ENCODE measurements at places on chromosomes 4 and X.

- no peak for DNase-seq
Measured at GRCh38 chr4:35511851-35512250, 732.5 kb downstream of the ARAP2 start.

DNA sequence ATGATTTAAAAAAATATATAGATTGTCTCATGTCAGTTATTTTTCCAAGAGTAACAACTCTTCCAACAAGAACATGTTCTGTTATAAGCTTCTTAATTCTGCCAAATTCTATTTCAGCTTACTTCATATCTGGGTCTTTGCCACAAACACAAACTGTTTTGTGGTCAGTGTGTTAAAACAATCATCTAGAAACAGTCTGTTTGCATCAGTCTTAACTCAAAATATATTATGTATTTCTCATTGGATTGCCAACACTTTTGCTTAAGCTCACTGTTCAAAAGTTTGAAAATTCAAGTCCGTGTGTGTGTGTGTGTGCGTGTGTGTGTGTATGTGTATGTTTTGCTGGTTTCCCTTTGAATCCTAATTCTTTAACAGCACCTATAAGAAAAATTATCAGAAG is 752.3 kb upstream of the NDST4 start:
- DNase-seq, result no peak

GRCh38 chrX:14753441-14753840 is 119.4 kb downstream of the FANCB start:
- DNase-seq, result no peak

DNA sequence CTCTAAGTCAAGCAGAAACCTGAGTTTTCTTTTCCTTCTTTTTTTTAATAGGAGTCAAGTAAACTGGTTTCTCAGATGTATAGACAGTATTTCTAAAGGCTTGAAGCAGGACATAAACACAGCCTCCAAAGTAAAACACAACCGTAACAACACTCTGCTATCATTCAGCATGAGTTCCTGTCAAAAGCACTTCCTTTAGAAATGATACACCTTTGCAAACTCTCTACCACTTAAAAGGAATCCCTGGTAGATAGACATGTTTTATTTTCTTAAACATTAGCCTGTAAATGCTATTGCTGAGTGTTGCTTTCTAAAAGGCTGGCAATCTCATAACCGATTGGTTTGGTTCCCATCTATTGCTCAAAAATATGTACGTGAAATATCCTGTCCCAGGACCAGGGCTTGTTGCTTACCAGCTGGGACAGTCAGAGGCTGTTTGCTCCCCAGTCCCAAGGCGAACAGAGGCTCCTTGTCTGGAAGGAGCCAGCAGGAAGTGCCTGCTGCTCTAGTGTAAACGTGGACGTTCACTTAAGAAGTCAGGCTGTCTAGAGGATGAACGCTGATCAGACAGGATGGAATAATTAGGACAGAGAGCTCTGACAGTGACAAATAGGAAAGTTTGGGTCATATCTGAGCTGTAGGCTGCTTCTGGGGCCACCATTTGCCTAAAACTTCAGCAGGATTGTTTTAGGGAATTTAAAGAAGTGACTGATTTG is 173.9 kb upstream of the KLF3 start:
- DNase-seq, result no peak

GRCh38 chrX:44494357-44494756 is 48.3 kb downstream of the FUNDC1 start:
- no peak for DNase-seq

- no peak for DNase-seq
Measured at GRCh38 chr4:39637586-39638353, 895 bp downstream of the SMIM14 start.

DNA sequence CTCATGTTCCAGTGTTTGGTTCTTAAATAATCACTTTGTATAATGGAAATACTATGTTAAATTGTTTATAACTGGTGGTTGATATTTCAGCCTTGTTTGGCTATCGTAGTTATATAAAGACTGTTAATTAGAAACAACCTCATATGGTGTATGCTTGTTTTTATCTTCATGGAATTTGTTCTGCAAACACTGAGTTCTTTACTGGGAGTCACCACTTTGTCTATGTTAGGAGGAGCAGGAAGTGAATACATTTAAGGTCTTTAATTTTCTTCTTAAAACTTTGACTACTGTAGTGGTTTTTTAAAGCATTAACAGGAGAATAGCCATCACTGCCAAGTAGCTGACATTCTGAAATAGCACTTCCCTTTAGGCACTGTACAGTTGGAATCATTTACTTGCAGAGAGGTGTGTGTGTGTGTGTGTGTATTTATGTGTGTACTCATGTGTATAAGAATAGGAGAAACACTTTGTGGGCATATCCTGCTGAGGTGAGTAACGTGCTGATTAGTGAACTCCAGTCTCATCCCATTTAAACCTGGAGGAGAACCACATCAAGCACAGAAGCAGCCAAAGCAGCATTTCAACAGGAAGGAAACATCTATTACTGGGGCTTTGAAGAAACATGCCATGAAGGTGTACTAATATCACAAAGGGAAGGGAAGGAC is 37.8 kb downstream of the TET2 start:
- DNase-seq, result no peak

GRCh38 chr4:25089051-25089763 is 58.5 kb upstream of the LGI2 start:
- no peak for DNase-seq

DNA sequence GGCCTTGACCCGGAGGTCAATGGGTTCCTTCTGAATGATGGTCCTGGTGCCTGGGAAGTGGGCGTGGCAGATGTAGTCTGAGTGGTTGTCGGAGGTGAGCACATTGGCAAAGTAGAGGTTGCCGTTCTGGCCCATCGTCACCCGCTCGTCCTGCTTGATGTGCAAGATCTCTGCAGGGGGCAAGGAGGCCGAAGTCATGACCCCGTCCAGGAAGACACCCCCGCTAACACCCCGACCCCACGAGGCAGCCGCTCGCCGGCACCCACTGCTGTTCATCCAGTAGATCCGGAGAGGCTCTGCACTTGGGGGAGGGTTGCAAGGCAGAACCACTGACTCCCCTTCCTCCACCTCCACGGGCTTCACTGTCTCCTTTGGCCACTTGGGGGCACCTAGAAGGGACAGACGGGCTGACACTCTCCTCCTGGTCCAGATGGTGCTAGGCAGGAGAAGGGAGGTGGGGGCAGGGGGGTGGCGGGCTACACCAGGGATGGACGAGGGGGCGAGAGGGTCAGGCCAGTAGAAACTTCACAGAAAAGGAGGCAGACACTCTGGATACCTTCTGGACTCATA is 15.1 kb downstream of the L1CAM start:
- no peak for DNase-seq

- DNase-seq, result peak; percentile 80
Measured at GRCh38 chrX:49039598-49040375, 3.4 kb downstream of the TFE3 start.

DNA sequence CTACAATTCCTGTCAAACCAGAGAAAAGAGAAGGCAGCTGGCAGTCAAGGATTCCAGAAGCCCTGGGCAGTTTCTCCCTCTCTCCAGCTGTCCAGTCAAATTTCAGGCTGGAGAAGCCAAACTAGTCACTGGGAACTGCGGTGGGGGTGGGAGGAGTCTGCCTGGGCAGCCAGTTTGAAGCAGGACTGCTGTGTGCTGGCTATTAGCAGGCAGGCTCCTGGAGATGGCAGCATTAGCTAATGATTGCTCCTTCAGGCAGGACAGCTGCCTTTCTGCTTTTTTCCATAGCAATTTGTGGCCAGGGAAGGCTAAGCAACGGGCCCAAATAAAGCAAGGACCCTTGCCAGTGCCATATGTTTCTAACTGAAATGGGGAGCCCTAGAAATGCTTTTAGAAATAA is 44.7 kb upstream of the FGF13 start:
- DNase-seq, result no peak

DNA sequence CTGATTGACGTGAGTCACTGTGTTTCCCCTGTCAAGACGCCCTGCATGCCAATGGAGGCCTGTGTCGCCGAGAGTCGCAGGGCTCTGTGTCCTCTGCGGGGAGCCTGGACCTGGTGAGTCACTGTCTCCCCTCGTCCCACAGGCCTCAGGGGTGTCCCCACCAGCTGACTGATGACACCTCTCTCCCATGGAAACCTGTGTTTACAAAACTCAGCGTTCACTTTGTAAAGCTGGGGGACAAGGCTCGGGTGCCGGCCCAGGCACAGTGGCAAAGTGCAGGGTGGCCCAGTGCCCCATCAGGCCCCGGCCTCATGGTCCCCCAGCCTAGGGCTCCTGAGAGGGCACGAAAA is 21.2 kb upstream of the HGFAC start:
- no peak for DNase-seq

DNA sequence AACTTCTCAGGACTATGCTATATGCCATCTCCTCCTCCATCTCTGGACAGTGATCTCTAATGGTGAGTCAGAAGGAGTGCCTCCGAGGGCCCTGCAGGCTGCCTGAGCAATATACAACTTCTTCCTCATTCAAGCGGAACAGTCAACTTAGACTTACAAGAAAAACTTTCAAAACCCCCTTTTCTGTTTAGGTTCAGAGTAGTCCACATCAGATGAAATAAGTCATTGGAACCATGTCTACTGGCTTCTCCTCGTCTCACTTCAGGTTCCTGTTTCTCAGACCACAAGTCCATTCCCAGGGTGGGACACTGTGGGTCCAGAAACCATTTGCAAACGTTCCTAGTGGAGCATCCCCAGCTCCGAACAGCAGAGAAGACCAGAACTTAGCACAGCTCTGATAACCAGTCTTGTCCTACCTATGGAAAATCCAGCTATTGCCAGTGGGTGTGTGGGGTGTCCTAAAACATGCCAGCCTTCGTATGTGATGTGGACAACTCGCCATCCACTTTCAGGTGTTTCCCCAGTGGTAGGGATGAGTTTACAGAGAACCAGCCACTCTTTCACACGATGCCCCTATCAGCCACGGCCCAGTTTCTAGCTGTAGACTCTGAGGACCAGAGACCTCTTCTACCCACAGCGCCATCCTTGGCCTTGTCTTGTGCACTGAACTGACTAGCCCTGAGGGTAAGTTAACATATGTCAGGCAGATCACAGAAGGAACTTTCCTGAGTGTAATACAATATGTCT is 32.7 kb upstream of the NKRF start:
- no peak for DNase-seq

DNA sequence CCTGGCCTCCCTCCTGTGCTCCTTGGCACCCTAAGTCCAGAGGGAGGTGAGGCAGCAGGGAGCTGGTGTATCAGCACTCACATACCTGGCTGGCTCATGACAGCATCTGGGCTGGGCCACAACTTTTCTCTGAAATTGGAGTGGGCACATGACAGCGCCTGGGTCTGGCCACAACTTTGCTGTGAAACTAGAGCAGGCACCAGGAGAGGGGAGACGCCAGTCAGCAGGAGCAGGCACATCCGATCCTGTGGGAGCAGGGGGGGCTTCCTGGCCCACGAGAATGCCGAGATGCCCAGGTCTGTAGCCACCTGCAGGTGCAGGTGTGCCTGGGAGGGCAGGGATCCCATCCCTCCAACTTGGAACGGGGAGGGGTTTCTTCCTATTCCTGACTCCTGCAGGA is 69.7 kb upstream of the PPP3CA start:
- no peak for DNase-seq

GRCh38 chr4:25401066-25401465 is 24.0 kb downstream of the ANAPC4 start:
- no peak for DNase-seq

- no peak for DNase-seq
Measured at GRCh38 chr4:152398060-152398459, 137.8 kb downstream of the FBXW7 start.

- no peak for DNase-seq
Measured at GRCh38 chr4:119314356-119314755, 7.6 kb downstream of the FABP2 start.

GRCh38 chr4:144507311-144508101 is 138.4 kb upstream of the HHIP start:
- no peak for DNase-seq

DNA sequence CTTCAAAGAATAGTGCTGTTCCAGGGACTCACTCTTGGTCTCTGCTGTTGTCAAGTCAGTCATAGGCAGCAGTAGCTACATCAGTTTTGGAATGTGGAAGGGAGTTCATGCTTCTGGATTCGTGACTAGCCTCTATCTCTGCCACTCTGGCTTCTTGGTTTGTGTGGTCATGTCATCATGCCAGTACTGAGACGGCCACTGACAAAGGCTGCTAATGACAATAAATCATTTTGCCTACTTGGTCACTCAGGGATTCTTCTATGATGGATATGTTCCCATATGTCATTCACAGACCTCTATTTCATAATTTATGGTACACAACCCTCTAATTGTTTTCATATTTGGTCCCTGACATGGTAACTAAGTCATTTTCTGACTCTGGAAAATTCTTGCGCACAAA is 450.8 kb upstream of the BOD1L1 start:
- no peak for DNase-seq

- DNase-seq, result no peak
Measured at GRCh38 chr4:40157436-40157835, 39.4 kb upstream of the RHOH start.

DNA sequence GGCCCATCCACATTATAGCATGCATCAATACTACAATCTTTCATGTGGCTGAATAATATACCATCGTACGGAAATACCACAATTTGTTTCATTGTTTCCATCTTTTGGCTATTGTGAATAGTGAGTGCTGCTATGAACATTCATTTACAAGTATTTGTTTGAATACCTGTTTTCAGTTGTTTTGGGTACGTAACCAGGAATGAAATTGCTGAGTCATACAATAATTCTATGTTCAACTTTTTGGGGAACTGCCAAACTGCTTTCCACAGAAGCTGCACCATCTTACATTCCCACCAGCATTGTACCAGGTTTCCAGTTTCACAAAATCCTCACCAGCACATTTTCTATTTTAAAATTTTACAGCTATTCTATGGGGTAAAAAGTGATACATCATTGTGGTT is 28.5 kb upstream of the MANBA start:
- no peak for DNase-seq

DNA sequence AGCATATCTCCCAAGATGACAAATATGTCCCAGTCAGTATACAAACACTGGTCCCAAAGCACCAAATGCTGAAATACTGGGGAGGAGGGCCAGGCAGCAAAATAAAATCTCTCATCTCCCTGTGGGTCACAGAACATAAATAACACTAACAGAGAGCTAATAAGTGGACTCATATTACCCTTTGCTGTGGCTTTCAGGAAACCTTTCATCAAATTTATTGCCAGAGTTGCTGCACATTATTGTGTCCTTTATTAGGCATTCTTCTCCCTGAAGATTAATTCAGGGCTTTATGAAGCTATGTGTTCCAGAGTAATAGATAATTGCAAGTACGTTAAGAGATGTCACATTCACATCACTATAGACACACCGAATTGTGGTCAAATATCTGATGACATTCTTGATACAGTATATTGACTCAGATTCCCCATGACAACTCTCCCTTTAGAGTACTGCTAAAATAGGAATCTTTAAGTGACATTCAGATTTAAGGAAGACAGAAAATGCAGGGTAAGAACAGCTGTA is 124.1 kb upstream of the PRR32 start:
- no peak for DNase-seq

GRCh38 chrX:148284056-148284455 is 216.4 kb upstream of the AFF2 start:
- no peak for DNase-seq

DNA sequence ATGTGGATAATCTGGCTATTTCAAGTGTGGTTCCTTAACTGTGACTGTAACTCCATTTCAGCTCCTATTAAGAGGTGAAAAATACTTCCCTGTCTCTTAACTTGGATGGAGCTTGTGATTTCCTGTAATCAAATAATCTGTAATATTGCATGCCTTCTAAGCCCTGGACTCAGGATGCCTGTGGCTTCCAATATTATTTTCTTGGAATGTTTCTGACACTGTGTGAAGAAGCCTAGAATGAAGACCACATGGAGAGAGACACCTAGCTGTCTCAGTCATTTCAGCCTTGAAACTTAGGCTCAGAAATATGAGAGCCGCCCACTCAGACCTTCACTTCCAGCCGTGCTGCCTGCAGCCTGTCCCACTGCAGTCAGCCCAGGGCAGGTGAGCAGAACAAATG is 544.3 kb downstream of the TRIML1 start:
- DNase-seq, result no peak

Data from HuH-7.5 (cell line).